Right lung (tissue), 10 donors: ENCODE measurements at places on chromosomes 4 and X.

DNA sequence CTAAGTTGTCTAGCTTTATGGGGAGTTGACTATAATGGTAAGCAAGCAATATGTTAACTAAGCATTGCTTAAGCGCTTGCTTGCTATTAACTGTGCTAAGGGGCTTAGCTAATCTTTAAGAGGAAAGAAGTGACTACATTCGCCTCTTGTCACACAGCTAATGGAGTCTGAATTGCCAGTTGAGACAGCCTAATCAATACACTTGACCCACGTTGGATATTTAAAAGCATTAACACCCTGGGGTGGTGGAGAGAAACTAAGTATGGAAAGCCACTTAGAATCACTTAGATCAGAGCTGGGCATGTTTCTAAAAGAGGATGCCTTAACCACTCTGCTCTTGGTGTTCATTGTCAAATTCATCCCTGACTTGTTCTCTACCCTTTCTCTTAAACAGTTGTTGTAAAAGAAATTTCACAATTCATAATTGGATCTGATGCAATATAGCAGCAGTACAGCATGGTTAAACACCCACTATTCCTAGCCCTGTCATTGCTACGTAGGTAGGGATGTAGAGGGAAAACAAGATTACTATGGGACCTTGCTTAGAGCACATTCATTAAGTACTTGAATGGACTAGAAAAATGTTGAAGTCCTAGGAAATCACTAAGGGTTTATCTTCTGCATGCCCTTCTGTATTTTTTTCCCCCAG lies 3.5 kb downstream of the ZAR1 start:
- no peak for DNase-seq

GRCh38 chrX:110153896-110154295 lies 151.0 kb downstream of the TMEM164 start:
- DNase-seq: no peak

DNA sequence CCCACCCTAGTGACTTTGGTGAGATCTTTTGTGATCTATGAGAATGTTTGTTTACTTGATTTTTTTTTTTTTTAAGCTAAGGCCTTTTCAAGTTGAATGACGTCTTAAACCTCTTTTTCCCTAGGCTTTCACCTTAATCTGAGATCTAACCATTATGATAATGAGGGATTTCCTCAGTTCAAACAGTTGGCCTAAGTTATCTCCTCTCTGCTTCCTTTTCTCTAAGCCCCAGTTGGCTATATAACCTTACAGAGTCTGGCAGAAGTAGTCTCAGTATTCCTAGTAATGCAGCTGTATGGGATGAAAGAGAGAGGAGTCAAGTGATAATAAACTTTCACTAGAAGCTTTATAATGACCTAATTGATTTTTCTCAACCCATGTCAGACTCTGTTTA lies 99.0 kb downstream of the STIM2 start:
- DNase-seq: no peak

- no peak for DNase-seq
Observed at GRCh38 chr4:74293558-74293957, 14.7 kb upstream of the EPGN start.

- DNase-seq: no peak
Observed at GRCh38 chr4:88043001-88043400, 35.6 kb downstream of the PKD2 start.

GRCh38 chr4:30726090-30726675 lies 6.0 kb downstream of the PCDH7 start:
- no peak for DNase-seq

DNA sequence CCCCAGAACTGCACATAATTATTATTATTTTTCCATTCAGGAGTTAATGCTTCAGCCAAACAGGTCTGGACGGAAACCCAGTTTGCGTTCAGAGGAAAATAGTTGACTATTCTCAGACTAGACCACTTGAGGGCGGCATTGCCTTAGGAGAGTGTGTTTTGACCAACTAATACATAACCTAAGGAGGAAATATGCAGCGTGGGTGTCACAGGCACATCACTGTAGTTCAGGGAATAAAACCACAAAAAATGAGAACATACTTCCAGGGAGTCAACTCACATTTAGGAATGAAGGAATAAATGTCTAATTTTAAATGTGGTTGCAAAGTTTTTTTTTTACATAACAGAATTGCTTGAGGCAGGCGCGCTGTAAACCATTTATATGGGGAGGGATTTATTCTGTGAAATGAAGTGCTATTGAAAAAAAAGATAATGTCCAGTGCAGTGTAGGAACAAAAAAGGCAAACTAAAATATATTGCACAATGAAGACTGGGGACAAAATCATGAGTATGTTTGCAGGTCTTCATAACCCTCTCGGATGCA lies 93.3 kb downstream of the SYNPO2 start:
- DNase-seq: no peak

- DNase-seq: no peak
Observed at GRCh38 chr4:87516683-87517082, 12.5 kb downstream of the SPARCL1 start.

DNA sequence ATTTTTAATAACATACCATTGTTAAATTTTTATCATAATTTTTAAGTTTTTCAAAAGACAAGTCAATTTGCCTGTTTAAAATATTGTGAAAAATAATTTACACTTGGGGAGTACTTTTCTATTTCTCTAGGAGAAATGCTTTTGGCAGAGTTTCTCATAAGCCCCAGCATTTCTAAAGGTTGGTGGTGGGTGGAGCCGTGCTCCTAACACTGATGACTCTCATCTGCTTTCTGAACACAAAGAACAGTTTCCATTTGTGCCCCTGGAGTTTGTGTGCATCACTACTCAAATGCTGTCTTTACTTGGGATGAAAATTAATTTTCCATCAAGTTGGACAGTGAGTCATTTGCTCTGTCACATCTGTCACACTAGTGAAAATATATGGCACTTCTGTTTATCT lies 57.6 kb downstream of the TNIP2 start:
- no peak for DNase-seq

- no peak for DNase-seq
Observed at GRCh38 chrX:32170481-32170880, 1040.9 kb downstream of the DMD start.

GRCh38 chr4:67141586-67141985 lies 403.7 kb downstream of the CENPC start:
- DNase-seq: no peak

DNA sequence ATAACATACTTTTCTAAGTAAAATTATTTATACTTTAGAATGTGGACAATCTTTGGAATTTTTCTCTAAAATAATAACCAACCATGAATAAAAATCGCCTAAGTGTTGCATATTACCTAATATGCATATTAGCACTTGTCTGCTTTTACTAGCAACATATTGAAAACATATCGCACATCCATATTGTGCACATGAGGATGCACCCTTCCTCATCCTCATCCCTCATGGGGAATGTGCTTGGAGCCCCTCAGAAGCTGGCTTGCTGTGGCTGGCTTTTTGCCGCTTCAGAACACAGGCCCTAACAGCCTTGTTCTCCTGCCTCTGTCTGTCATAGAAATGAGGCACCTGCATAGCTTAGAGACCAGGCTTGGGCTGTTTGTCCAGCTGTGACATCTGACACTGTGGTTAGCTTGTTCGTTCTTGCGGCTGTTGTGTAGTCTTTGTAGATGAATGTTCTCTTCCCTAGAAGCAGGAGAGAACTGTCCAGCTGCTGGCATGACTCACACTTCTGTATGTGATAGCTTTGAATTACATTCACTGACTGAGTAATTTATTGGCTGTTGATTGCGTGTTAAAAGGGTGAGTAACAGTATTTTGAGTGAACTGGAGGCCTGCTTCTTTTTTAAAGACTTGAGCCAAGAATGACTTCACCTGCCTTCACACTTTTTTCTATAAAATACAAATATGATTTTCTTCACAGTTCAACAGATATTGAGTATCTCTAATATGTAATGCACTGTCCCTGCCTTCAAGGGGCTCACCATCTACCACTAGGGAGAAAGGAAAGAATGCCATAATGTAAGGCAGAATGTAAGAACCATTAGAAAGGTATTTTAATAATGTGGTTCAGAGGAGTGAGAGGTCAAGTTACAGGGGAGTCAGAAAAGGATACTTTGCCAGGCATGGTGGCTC lies 81.9 kb downstream of the HMGB2 start:
- DNase-seq: no peak

DNA sequence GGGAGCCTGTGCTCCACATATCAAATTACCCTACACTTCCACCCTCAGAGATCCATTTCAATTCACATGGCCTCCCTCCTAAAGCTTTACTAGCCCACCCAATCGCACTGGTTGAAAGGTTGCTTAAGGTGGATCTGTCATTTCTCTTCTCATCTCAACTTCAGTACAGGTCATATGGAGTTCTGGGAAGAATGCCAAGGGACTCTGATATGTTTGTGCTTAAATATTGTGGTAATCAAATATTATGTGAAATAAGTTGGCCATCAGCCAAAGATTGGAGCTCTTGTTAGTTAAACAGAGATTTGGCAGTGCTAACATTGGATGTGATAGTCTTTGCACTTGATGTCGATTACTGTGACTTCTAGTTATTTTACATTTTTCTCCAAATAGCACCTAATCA lies 20.5 kb downstream of the SEPTIN6 start:
- no peak for DNase-seq

DNA sequence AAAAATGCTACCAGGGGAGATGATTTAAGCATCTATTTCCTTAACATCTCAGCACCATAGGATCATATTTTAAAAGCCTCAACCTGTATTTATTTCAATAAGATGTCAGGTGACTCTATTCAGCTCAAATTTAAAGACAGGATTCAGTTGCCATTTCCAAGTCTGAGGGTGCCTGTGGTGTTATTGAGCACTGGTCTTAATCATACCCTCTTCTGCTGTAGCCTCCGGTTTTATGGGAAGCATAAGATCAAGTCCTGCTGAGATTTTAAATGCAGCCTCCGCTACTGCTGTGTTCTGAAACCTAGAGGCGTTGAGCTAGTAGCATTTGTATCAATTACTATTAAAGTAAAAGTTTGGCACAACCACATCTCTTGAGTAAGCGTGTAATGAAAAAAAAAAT lies 185.7 kb upstream of the NWD2 start:
- no peak for DNase-seq

- DNase-seq: no peak
Observed at GRCh38 chr4:40292313-40292759, 42.8 kb upstream of the CHRNA9 start.

GRCh38 chr4:167774646-167775045 lies 317.7 kb upstream of the ANXA10 start:
- no peak for DNase-seq

DNA sequence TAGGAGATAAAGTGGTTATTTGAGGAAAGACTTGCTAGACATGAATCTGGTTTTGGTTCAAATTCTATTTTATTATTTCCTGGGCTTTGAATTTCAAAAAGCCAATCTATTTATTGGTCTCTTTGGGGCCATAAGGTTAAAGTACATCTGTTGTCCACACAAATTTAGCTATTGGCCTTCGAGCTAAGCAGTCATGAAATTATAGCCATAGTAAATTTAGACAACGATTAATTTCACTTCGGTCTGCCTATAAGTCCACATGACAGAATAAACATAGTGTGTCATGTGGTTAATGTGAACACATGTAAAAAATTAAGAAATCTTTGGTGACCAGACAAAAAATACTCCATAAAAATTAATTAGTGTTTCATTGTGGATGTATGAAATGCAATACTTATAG lies 161.9 kb downstream of the PALLD start:
- no peak for DNase-seq

- DNase-seq: no peak
Observed at GRCh38 chr4:1315836-1316536, 26.3 kb downstream of the MAEA start.

DNA sequence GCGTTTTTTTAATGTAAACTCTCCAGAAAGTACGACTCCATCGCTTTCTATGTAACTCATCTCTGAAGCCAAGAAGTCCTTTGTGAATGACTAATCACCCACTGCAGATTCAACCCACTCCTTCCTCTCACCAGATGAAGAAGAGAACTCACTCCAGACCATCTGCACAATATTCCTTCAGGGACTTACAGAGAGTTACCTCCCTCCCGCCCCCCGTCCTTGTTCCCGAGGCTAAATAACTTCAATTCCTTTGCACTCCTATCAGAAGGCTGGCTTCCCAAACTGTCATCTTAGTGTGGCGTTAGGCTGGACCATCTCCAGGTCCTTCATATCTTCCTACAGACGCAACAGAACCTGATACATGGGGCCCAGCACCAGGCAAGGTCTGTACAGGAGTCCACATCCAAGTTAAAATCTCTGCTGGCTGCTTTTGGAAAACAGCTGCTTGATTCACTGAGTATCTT lies 82.4 kb downstream of the AFAP1 start:
- no peak for DNase-seq

DNA sequence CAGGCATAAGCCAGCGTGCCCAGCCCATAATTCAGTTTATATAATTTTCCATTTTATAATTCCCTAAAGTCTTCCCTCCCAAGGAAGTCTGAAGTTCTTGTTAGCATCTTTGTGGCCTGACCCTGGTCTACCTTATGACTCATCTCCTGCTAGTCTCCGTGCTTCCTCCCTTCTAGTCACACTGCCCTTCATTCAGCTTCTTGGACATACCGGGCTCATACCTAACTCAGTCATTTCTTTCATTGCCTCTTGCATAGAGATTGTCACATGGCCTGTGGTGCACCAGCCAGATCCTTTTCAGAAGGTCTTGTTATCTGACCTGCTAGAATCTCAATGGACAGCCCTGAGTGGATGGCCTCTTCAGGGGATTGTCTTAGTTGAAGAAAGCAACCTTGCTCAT lies 22.8 kb upstream of the MAML3 start:
- DNase-seq: no peak

DNA sequence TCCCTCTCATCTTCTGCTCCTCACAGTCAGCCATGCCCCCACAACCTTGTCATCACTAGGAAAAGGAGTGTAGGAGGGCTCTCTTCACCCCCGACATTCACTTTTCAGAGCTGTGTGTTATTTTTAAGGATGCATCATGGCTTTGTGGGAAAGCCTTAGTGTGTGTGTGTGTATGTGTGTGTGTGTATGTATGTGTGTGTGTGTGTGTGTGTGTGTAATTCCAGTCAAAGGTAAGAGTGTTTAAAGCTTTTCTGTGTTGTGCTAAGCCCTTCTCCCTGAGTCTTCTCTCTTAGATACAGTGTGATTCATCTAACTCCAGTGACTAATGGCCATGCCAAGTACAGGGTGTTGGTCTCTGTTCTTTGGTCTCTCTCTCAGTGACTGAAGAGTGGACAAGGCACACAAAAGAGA lies 76.6 kb downstream of the CHIC2 start:
- no peak for DNase-seq
